ENCODE measurements at places on chromosomes 11 and 22.

DNA sequence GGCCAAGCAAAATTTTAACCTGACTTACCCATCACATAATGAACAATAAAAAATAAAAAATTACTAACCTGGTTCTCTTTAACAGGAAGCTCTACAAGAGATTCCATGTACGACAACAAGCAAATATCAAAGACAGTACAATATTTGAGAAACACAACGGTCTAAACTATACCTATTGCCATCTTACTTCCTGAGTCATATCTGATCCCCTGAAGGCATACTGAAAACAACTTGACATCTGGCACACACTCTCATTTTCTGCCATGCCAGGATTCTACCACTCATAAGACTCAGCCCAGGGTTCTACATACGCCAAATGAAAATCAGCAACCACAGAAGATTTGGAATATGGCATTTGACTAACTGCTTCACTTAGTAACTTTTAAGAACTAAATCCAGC is 13.8 kb downstream of the DENND5A start:
- DNase-seq, result no peak

- peak; percentile 57 for DNase-seq
Observed at GRCh38 chr11:13333456-13333957, 55.9 kb downstream of the BMAL1 start.

GRCh38 chr22:32286290-32286840 is 31.2 kb upstream of the SLC5A4 start:
- DNase-seq, result no peak

DNA sequence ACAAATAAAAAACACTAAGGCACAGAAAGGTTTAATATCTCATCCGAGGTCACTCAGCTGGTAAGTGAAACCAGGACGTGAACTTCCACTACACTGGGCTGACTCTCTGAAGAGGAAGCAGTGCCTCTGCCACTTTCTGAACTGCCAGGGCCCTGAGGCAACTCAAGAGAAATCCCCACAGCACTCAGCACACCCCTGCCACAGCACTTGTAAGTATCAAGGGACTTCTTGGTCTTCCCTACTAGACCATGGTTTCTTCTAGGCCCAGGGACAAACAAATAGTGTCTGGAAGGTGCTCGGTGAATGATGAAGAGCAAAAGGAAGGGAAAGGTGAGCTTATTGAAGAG is 49.7 kb downstream of the RPL27A start:
- no peak for DNase-seq

- DNase-seq, result no peak
Observed at GRCh38 chr11:94533696-94534630, 9.8 kb upstream of the FUT4 start.

DNA sequence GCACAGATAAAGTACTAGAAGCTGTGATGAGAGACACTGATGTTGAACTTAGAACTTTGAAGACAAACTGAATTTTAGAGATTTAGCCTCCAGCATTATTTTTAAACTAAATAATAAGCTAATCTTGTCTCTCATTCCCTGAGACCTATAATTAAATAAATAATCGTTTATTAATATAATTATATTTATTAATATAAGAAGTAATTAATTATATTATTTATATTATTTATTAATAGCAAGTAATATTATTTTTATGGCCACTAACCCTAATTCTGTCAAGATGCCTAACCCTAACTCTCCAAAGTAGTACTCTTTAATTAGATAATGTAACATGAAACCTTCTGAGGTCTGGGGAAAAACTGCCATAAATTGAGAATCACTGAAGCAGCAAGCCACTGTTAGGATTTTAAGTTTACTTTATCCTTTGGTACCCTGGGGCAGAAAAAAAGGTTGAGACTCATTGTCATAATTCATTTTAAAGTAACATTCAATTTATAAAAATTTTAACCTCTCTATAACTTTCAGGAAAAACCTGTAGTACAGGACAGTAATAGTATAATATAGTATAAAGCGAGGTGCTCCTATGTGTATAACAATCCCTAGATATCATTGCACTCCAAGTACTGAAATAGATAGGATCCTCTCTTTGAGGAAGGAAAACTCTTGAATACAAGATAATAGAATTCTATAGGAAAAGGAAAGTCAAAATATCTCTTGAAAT is 85.4 kb downstream of the TTC28 start:
- DNase-seq, result no peak

GRCh38 chr11:108994887-108995286 is 330.0 kb downstream of the DDX10 start:
- DNase-seq, result no peak

DNA sequence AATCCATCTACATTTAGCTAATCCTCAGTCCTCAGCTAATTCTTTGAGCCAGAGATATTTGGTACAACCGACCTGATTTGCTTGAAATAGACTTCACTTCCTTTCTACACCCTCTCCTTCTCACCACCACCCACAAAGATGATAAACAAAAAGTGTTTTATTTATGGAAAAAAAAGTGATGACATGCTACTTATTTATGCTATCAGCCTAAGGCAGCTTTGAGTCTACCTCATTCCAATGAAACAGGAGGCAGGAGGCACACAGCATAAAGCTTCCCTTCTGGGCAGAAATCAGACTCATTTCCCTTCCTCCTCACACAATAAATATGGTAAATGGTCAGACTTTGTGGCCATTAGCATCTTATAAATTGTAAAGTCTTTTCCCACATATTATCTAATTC is 325.7 kb downstream of the SOX6 start:
- DNase-seq, result no peak

GRCh38 chr11:3042496-3043314 is 14.5 kb downstream of the CARS1 start:
- DNase-seq, result no peak

- peak; percentile 69 for DNase-seq
Observed at GRCh38 chr11:57515332-57516060, at the start of gene SLC43A1. TSS of gene SLC43A1 (minus strand) at chr11:57515702. CDS start at chr11:57514111, 1,591 bp downstream.

GRCh38 chr22:31019191-31019930 is 50.3 kb downstream of the TUG1 start:
- DNase-seq, result no peak

DNA sequence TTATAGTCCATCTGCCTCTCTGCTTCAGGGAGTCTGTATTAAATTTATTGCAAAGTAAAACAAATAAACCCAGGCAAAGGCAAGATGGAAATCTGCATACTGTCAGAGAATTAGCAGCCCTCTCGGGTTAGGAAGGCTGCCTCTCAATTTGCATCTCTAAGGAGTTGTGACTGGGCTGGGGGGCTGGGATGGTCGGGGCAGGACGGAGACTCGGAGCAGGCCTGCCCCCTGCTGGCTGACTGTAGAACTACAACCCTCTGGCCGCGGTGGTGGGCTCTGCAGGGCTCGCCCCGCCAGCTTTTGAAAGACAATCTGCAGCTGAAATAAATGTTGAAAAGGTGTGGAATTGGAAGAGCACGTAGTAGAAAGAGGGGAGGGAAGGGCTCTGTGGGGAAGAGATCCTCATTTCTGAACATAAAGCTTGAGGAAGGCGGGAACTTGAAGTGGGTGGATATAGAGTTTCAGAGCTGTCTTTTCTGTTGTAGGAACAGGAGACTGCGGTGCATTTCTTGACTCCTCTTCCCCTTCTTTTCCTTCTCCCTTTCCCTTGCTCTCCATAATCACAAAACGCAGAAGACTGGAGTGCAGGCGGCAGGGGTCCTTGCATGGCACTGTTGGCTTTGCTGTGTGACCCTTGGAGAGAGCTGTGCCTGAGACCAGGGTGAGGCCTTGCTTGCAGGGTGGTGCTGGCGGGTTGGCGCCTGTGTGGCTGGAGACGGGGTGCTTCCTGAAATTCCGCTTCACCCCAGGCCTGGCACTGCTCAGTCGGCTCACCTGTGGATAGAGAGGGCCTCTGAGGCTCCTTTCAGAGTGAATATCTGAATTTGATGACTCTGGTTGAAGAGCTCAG is 22.6 kb upstream of the PKNOX2 start:
- DNase-seq, result peak; percentile 23

GRCh38 chr11:117921456-117921855 is 7.7 kb downstream of the TMPRSS13 start:
- DNase-seq, result no peak

DNA sequence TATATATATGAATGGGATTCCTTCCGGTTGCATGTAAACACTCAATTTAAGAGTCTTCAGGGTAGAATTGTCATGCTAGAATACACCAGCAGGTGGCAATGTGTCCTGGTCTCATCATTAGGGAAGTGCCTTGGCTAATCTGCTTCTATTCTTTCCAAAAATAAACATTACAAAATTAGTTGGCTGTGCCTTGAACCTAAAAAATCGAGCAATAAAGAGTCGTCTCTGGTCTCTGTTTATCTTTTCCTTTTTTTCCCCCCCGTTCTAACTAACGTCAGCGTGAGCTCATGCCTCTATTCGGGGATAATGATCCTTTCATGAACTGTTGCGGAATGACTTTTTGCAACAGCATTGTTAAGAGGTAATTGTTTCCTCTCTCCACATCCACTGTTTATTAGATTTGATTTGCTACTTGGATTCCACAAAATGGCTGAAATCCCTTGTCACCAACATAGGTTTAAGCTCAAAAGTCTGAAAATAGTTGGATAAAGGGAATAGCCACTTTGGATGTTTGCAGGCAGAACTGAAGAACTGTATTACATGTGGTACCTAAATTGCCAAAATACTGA is 1.2 kb upstream of the ARHGEF12 start:
- peak; percentile 90 for DNase-seq

GRCh38 chr22:28017859-28018258 is 98.8 kb upstream of the PITPNB start:
- no peak for DNase-seq

DNA sequence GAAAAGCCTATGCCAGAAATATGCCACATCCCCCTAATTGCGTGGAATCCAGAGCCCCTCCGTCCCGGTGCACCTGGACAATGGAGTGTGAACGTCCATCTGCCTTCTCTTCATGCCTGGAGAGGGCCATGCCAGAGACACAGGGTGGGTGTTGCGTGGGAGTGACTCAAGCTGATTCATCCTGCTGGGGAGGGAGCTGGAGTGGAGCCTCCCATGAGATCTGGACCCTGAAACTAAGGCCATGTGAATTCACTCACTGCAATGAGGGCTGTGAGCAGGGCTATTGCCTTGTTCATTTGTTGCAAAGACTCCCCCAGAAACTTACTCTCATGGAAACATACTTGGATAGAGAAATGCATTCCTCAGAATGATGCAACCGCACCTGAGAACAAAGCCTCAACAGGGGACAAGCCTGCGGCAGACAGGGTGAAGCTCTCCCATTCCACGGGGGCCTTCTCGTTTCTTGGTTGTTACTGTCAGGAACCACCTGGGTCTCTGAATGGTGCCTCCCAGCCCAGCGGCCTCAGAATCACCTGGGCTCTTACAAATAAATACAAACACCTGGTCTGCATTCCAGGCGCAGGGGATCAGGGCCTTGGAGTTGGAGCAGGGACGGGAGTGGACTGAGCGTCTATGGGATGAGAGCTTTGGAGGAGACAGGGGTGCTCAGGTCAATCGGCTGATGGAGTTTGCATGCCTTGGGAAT is 1031.2 kb downstream of the BRD1 start:
- DNase-seq, result no peak

GRCh38 chr11:28401446-28401845 is 293.3 kb downstream of the METTL15 start:
- DNase-seq, result no peak

GRCh38 chr11:70068950-70069349 is 9.2 kb upstream of the ANO1 start:
- DNase-seq, result no peak

DNA sequence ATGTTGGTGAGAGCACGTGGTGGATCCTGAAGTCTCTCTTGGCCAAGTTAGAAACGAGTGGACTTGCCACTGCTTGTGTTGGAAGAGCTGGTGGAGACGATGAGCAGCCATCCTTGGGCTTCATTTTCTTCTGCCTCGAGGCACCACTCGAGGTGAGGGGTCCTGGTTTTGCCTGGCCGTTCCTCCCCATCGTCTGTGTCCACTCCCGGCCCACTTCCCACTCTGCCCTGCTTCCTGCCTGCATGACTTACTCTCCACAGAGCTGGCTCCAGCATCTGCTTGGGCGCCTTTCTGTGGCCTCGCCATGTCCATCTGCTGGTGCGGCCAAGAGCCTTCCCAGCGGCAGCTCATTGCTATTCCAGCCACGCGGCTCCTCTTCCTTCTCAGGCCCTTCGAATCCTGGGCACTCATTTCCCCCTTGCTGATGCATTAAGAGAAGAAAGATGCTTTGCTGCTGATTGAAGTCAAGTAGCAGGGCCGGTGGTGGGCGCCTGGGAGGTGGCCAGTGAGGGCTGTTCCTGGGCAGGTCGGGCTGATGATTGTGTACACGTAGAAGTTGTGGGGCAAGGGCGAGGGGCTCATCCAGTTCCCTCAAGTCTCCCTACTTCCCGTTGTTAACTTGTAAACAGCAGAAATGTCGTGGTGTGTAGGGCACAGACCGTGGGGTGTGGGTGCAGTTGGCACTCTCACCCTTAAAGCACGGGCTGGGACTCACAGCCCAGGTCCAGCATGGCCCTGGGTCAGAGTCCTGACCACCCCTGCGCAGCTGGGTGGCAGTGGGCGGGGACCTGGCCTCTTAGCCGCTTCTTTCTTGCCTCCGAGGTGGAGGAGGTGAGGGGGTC is 292.0 kb downstream of the TBC1D22A start:
- DNase-seq, result no peak

DNA sequence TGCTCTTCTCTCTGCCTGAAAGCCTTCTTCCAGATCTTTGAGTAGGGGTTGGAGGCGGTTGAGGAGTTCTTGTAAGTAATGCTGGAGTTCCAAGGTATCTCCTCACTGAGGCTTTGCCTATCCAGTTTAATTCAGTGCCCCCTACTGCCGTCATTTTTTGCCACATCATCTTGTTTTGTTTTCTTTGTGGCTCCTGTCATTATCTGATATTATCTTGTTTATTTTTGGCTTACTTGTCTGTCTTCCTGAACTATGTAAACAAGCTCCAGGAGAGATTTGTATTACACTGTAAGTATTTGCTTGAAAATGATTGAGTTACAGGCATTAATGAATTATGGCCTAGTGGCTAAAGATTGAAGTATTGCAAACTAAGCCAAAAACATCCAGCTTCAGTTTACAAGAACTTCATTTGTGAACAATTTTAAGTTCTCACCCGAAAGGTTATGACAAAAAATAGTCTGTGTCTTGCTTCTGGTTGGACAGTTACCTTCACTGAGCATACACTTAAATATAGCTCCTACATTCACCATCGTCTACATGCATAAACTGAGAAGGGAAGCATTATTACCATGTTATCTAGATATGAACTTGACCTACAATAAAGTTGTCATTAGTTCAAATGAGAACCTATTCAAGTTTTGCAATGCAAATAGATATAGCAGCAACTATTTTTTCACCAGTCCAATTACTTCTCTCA is 154.8 kb downstream of the ARHGAP42 start:
- DNase-seq, result no peak

DNA sequence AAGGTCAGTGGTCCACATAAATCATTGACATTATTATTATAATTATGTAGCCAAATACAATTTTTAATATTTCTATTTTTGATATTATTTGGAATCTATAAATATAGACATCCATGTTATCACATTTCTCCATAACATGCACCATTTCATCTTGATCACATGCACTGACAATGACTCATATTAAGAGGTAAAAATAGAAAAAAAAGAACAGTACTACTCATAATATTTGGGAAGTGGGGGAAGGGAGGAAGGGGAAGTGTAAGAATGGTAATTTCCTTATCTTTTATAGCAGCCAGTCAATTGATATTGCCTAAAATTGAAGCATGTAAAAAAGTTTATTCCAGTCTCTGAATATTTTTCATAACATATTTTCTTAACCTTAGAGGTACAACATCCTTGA is 72.3 kb downstream of the ADM start:
- DNase-seq, result no peak
